Glomerular endothelial cell (primary cell): ENCODE measurements at places on chromosomes 1 and 21. TPM values are rescaled to one million over a fixed set of nuclear protein-coding genes. Genes with fewer than 3 reads are reported as not detected.

The IFI44L gene
- 2.8 and 41.5 TPM in 2 replicates for total RNA-seq

The SPATA45 gene
- not detected in 2 replicates for total RNA-seq

The OPTC gene
- total RNA-seq, result not detected in 2 replicates

The PDC gene
- not detected in 2 replicates for total RNA-seq

The ADGRB2 gene
- 1.6 and 2.6 TPM in 2 replicates for total RNA-seq

The RNU1-3 gene
- under 0.01 TPM in 2 replicates for total RNA-seq

The CCDC185 gene
- total RNA-seq, result not detected in 2 replicates

The RIT1 gene
- 53.6 and 60.8 TPM in 2 replicates for total RNA-seq

The CFH gene
- 1.5 and 14.0 TPM in 2 replicates for total RNA-seq

The CADM3 gene
- total RNA-seq, result 0.76 TPM in 1 of 2 replicates, not detected in the other

The FAM163A gene
- total RNA-seq, result 0.44 and 1.5 TPM in 2 replicates

The CA6 gene
- not detected in 2 replicates for total RNA-seq

The FLG2 gene
- total RNA-seq, result not detected in 2 replicates

The C1orf115 gene
- 20.4 and 21.8 TPM in 2 replicates for total RNA-seq

The SAMSN1 gene
- 0.15 and 0.23 TPM in 2 replicates for total RNA-seq

The PTGER3 gene
- 0.05 and 0.06 TPM in 2 replicates for total RNA-seq

The TRABD2B gene
- total RNA-seq, result 0.05 and 0.06 TPM in 2 replicates

The OR2T33 gene
- not detected in 2 replicates for total RNA-seq

The ERRFI1 gene
- total RNA-seq, result 59.7 and 63.0 TPM in 2 replicates

The TMEM200B gene
- 0.41 and 2.4 TPM in 2 replicates for total RNA-seq

The USH2A gene
- not detected in 2 replicates for total RNA-seq

The RIPK4 gene
- 1.9 and 5.7 TPM in 2 replicates for total RNA-seq
